ENCODE measurements at places on chromosomes 2 and 18. TPM values are rescaled to one million over a fixed set of nuclear protein-coding genes. Genes with fewer than 3 reads are reported as not detected.

- DNase-seq: no peak
These were observed 7.0 kb downstream of the NDUFV2 start for GRCh38 chr18:9109523-9109922.

- no peak for DNase-seq
These were observed 371.9 kb downstream of the DPP10 start for GRCh38 chr2:114814355-114814754.

DNA sequence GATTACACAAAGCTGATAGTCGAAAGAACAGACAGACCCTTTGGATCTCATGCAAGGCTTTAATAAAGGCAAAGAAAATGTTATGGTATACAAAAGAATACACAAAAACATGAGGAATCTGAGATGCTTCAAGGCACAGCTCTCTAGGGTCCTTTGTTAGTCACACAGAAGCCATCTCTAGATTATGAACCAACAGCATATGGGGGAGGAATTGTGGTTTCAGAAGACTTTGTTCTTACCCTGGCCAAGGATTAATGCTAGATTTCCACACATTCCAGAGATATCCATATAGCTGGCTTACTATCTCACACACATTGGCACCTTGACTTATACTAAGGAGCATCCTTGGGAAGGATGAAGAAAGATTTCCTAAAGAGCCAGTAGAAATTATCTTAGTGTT, 206.1 kb downstream of the GULP1 start:
- DNase-seq: no peak

BCL2 gene
- total RNA-seq: 25.9 TPM

DNA sequence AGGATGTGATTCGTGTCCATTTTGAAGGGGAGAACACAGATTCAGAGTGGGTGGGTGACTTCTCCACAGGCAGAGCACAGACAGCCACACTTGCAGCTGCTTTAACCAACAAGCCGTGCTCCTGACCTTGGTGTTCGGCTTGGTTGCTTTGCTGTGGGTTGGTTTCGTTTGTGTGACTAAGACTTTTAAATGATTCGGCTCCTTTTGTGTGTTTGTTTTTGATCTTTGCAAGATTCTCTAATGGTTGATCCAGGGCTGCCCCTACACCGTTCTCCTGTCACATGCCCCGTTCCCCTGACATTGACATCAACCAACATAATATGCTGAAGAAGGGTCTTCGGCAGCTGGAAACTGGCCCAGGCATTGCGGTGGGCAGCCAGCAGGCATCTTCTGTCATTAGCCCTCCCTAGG, 95.9 kb upstream of the MBOAT2 start:
- DNase-seq: no peak

DNA sequence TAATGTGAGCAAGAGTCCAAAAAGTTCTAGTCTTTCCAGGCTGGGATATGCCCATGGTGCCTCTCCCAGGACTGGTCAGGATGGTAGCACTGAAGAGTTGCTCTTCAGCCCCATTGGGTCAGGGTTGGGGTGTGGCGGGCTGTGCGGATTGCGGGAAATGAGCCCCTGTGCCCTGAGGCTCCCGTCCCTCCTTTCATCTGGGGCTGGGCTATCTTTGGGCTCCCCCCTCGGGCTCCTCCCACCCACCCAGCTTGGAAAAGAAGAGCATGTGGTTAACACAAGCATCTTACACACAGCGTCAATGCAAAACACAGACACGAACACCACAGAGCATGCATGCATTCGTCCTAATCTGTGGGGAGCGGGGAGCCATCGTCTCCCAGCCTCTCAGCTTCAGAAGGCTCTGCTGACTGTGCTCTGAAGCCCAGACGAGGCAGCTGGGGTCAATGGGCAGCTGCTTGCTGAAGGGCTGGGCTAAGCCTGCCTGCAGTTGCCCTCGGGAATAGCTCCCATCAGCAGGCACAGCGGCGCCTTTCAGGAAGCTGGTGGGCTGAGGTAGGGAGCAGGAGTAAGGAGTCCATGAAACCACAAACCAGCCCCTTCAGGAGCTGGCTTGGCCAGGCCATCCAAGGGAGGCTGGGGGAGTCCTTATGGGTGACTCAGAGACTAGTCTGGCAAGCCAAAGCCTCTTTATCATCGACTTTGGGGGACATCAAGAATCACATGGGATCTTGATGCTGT, 112.9 kb downstream of the CLIP4 start:
- DNase-seq: no peak

DNA sequence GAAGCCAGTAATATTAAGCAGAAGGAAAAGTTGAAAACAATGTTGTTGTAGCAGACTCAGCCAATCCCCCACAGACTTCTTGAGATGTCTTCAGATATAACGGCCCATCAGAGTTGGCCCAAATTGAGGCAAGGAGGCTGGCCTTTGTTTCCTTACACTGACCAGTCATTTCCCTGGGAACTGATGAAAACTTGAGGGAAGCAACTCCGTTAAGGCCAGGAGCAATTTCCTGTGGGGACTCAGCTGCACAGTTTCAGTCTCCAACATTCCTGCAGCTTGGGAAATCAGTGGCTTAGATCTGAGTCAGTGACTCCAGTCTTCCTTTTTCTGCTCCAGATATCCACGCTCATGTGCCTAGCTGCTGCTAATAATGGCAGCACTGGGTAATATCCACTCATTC, 75.7 kb downstream of the FTCDNL1 start:
- DNase-seq: no peak

DNA sequence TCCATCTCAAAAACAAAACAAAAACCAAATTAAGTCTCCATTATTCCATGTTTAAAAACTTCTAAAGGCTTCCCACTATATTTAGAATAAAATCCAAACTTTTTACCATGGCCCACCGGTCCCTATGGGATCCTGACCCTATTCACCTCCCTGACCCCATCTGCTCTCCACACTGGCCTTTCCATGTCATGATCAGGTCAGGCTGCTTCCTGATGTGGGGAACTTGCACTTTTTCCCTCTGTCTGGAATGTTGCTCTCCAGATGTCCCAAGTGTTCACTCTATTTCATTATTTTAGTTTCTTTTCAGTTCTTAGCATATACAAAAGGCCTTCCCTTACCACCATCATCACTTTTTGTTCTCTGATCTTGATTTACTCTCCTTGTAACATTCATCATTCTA, 7.5 kb upstream of the MTA3 start:
- DNase-seq: no peak

GRCh38 chr2:76413436-76413835, 702.7 kb upstream of the GCFC2 start:
- DNase-seq: no peak

TUBA4A gene
- 164 TPM for total RNA-seq

DNA sequence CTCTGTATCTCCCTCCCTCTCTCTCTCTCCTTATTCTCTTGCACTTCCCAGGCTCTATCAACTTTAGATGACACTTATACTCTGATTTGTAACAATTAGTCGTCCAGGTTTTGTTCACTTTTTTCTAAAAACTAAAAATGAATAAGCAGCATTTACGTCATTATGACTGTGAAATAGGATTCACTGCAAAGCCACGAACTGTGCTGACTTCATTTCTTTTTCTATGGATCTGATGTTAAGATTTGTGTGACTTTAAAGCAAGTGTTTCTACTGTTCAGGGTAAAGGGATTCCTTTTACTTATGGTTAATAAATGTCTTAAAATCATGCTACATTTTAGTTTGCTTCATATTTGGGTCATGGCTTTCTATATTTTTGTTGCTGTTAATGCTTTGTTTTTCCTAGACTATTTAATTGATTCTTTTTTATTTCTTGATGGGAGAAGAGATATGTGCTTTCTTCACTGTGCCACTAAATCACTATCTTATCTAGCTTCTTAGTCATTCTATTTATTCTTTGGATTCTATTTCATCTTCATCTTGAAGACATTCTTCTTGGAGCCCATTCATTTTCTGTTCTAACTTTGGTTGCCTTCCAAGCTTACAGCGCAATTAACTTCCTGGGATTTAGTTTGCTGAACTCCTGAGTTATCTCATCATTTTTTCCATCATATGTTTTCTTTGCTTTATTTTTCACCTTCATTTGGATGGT, 480.4 kb upstream of the TRIB2 start:
- DNase-seq: no peak

- no peak for DNase-seq
These were observed 106.2 kb downstream of the COBLL1 start for GRCh38 chr2:164735309-164735919.

PROM2 gene
- total RNA-seq: 0.83 TPM

DNA sequence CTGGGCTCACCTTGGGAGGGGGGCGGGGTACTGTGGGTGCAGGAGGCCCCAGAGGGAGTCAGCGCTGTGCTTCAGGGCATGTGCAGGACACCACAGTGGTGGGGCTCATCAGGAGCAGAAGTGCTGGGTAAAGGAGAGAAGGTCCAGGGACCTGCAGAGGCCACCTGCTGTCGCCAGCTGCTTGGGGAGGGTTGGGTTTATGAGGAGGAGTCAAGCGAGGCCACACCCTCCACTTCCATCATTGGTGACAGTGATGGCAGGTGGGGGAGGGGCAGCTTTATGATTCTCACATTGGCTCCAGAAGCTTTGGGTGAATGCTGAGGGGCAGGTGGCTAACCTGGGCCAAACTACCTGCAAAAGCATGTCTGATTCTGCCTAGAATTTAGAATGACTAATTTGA, 392.6 kb downstream of the HRH4 start:
- DNase-seq: no peak

DNA sequence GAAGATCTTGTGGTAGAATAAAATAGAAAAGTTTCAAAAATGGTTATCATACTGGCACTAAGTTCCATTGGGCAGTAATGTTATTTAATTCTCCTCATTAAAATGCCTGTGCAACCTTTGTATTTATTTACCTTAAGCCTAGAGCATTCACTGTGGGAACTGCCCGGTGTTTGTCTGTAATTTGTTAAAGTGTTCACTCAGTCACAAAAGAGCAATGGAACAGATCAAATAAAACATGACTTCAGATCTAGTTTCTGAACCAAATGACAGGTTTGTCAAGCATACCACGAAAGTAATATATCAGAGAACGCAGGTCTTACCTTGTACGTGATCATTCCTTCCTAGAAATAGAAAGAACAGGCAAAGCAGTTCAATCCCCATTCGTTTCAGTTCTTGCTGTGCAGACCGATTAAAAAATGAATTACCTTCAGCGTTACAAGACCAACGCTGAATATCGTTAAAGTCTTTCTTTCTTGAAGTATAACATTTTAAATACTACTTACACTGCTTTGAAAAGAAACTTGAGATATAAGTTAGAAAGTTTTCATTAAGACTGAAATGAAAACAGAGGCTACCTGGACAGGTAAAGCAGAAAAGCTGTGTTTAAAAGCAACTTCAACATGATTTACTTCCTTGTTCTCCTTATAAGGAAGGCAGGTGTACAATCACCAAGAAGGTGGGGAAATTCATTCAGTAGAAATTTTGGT, at the start of gene ITGB6:
Gene ITGB6 (minus strand): TSS at position 590 of the 707 bp plus-strand sequence. CDS start 209 bp downstream, at position 381.
- no peak for DNase-seq

CD302 gene
- 10.8 TPM for total RNA-seq

DNA sequence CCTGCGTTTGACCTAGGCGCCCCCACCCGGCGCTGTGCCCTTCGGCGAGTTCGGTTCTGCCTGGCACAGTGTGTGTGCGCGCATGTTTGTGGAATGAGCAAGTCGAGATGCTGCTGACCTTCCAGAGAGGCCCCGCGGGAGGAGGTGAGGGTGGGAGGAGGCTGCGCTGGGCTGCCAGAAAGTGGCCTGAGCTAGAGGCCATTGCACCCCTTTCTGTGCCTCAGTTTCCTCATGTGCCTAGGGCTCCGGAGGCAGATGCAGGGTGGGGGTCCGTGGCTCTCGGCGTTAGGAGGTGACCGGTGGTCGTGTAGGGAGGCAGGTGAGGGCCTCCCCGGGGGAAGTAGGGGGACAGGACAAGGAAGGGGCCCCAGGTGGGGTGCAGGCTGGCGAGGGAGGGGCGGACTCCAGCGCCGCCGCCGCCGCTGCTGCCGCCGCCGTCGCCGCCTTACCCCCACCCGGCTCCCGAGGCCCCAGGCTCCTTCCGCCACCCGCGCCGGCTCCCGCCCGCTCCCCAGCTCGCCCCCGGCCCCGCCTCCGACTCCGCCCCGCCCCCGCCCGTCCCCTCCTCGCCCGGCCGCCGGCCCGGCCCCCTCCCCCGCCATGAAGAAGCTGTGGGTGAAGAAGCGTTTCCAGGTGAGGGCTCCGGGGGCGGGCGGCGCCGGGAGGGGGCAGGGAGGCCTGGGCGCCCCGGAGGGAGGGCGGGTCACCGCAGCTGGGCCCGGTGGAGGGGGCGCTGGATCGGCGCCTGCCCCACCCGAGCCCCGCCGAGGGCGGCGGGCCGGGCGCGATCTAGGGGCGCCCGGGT, 7.0 kb downstream of the SPEG start:
- DNase-seq: peak; percentile 78

Data from cardiac septum (tissue), 1 donor.